PC-9 (cell line): ENCODE measurements at places on chromosomes 12 and 14. TPM values are rescaled to one million over a fixed set of nuclear protein-coding genes. Genes with fewer than 3 reads are reported as not detected.

DNA sequence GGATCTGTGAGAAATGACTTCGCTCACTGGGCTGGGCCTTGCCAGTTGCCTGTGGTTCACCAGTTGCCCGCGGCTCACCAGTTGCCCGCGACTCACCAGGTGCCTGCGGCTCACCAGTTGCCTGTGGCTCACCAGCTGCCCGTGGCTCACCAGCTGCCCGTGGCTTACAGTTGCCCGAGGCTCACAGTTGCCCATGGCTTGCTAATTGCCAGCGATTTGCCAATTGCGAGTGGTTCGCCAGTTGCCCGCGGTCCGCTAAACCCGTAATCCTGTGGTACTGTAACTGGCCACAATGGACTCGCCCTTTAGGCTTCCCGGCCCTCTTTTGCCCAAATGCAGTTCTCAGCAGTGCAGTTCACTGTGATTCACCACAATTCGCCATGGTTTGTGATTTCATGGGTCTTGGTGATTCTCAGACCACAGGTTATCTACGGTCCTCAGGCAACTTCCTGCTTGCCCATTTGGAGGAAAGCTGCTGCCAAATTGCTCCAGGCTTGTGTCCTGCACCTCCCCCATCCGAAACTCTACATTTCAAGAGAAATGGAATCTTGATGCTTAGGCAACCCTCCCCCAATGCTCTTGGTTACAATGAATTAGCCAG is 15.0 kb upstream of the MEG3 start:
- no peaks in the 10 kb centered on the region for H3K36me3 ChIP-seq
- no peak overlapping the region for H3K4me3 ChIP-seq
- no peaks in the 10 kb centered on the region for H3K4me1 ChIP-seq
- peaks cover 81% of the 10 kb centered on the region for H3K27me3 ChIP-seq
- H3K27ac ChIP-seq = no peak overlapping the region
- no peak for DNase-seq

DNA sequence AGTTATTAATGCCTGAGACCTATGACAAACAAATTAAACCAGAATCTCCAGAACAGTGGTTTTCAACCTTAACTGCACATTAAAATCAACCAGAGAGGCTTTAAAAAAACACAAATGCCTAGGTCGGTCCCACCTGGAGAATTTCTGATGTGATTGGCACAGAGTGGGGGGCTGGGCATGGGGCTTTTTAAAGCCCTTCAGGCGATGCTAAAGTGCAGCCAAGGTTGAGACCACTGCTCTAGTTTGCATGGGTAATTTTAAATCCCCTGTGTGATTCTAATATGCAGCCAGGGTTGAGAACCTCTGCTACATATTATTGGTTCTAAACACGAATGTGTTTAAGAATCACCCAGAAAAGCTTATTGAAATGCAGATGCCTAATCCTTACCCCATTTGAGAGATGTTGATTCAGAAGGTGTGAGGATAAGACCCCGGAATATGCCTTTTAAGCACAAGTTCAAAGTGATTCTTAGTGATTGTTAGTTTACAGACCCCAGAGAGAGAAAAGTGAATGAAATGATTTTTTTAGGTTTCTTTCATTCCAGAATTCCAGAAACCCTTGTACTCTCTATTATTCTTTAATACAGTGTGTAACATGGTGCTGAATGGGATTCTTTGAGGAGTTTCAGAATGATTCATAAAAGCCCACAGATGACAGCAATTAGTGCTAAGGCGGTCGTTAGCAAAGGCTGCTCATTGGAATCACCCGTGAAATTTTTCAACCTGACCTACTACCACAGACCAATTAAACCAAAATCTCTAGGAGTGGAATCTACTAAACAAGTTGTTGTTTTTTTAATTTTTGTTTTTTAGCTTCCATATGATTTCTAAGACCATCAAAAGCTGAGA is 44.9 kb downstream of the LIN7A start:
- no peaks in the 10 kb centered on the region for H3K36me3 ChIP-seq
- DNase-seq = no peak
- H3K4me3 ChIP-seq = no peak overlapping the region
- H3K4me1 ChIP-seq = no peaks in the 10 kb centered on the region
- no peak overlapping the region for H3K27ac ChIP-seq

DNA sequence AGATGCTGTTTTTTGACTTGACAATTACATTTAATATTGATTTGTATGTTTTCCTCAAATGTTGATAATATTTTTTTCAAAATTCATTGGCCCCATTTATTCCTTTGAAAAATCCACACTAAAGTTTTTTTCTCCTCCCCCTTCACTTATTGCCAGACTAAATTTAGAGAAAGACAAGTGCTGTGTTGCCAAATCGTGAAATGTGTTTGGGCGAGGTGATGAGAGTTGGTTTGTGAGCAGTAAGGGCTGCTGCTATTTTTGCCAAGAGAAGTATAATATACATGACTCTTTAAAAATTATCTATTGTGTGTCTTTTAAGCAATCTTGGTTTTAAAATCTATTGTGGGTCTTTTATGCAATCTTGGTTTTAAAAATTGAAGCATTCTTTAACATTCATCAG is 188.9 kb downstream of the PPFIA2 start:
- no peak for DNase-seq
- H3K36me3 ChIP-seq = no peaks in the 10 kb centered on the region
- H3K27me3 ChIP-seq = no peaks in the 10 kb centered on the region
- no peak overlapping the region for H3K27ac ChIP-seq

GRCh38 chr12:70831543-70831942 is 89.0 kb downstream of the PTPRR start:
- H3K36me3 ChIP-seq = no peaks in the 10 kb centered on the region
- 0 out of 2 replicates have a peak, but pooled peaks cover 4% of the 10 kb centered on the region for H3K4me1 ChIP-seq
- no peak overlapping the region for H3K4me3 ChIP-seq

DNA sequence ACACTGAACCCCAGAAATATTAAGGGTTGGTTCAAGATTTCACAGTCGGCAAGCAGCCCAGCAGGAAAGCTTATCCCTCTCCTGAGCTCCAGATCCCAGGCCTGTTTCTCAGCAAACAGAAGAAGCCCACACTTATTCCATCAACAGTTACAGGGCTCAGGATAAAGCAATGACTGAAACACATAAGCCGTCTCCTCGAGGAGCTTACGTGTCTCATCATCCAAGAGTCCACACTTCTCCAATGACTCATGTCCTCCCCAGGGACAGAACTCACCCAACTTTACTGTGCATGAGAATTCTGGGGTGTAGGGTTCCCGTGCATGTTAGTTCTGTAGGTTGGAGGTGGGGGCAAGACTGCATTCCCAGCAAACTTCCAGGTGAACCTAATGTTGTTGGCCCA is 31.2 kb downstream of the GSC start:
- no peak overlapping the region for H3K4me3 ChIP-seq
- H3K4me1 ChIP-seq = no peaks in the 10 kb centered on the region
- no peaks in the 10 kb centered on the region for H3K36me3 ChIP-seq
- H3K27me3 ChIP-seq = peaks cover 21% of the 10 kb centered on the region; the same call in 1 of the 2 replicates
- H3K27ac ChIP-seq = no peak overlapping the region

DNA sequence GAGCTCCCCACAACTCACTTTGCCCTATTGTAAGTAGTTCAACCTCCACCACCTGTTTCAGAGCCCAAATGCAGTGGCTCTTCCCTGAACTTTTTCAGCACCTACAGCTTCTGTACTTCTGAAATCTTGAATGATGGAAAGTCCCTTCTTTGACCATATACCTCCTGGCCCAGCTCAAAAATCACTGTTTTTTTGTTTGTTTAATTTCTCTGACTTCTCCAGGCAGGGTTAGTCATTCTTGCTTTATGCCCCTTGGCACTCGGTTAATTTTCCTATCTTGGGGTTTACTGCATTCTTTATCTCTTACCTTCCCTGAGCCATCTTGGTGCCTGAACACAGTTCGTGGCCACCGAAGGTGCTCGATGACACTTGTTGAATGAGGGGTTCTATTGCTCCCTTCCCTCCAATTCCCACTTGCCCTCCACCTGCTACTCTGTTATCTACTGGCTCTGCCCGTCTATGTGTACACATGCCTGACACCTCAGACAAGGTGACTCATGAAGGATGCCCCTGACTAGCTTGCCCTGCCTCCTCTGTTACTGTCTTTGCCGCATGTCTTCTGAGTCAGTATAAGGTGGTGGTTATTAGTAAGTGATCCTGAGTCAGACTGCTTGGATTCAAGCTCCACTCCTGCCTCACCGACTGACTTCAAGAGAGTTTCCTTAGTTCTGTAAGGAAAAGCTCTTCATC is 4.4 kb downstream of the AMHR2 start:
- peak; percentile 91 for DNase-seq
- H3K36me3 ChIP-seq = no peaks in the 10 kb centered on the region
- no peaks in the 10 kb centered on the region for H3K27me3 ChIP-seq
- H3K4me1 ChIP-seq = peaks cover 27% of the 10 kb centered on the region
- H3K4me3 ChIP-seq = no peak overlapping the region

RNASE2 gene
- not detected in 2 replicates for total RNA-seq
